ENCODE measurements at places on chromosomes 2 and 18.

DNA sequence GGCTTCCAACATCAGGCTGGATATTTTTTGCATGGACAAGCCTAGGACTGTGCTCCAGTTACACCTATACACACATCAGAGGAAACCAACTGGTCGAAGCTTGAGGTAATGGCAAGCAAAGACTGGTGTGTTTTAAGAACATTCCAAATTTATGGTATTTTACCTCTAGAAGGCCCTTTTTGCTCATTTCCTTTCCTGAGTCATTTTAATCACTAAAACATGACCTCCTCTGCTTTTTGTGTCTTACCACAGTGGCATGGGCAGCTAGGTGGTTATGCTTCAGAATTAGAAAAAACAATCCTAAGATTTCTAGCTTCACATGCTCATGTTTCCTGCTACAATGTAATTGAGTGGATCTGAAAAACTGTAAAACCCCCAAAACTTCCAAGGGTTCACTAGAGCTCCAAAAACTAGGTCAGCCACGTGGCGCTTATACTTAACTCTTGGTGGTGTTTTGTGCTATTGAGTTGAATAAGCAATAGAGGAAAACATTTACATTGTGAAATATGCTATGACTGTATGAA lies 30.6 kb upstream of the CHRNA1 start:
- no peak for DNase-seq

DNA sequence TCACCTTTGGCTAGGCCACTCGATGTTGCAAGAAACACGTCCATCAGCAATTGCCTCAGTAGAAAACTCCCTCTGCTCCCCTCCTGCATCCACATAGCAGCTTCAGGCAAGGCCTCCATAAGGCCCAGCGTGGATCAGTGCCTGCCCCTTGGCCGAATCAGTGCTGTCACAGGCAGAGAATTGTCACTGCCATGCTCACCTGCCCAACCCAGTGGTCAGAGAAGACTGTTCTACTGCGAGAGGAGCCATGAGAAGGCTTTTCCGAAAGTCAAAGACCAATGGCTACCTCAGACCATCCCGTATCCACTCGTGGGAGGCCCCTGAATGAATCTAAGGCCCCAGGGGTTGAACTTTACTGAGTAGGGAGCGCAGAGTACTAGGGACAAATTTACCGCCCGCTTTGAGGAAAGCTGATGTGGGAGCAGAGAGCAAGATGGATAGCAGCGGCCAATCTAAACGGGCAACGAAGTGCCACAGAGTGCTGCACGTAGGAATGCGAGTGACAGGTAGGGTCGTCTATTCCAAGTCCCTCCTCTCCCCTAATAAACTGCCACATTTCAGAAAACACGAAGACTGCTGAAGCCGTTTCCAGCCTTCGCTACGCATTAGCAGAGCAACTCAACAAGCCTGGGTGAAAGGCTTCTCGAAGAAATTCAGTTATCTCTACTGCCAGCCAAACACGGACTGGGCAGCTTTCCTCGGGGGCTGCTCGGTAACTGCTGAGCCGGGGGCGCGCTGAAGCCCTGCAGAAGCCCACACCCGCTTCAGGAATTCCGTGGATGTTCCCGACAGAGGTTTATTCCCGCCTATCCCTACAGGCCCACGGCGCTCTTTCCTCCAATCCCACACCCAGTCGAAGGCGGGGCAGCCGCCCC lies 968 bp upstream of the RALBP1 start:
- DNase-seq = no peak

- no peak for DNase-seq
Observed at GRCh38 chr2:20584045-20584398, 66.9 kb downstream of the HS1BP3 start.

GRCh38 chr2:38551171-38551570 lies 51.6 kb downstream of the HNRNPLL start:
- DNase-seq = no peak

DNA sequence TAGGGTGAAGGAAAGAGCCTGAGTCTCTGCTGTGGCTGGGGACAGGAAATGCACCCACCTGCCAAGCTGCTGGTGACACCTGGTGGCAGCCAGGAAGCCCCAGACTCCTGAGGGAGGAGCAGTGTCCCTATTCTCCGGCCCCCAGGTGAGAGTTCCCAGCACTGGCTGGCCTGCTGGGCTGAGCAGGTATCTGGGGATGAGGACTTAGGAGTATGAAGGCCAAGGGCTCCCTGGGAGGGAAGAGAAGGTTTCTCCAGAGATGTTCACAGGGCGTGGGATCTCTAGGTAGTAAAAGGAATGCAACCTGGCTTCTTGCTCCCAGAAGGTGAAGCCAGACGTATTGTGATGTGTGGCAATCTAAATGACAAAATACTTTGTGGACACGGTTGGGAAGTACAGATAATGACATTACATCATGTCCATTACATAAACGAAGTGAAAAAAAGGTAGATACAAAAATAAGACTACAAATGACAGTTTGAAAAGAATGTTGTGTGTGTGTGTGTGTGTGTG lies 75.8 kb upstream of the SLC1A4 start:
- no peak for DNase-seq

DNA sequence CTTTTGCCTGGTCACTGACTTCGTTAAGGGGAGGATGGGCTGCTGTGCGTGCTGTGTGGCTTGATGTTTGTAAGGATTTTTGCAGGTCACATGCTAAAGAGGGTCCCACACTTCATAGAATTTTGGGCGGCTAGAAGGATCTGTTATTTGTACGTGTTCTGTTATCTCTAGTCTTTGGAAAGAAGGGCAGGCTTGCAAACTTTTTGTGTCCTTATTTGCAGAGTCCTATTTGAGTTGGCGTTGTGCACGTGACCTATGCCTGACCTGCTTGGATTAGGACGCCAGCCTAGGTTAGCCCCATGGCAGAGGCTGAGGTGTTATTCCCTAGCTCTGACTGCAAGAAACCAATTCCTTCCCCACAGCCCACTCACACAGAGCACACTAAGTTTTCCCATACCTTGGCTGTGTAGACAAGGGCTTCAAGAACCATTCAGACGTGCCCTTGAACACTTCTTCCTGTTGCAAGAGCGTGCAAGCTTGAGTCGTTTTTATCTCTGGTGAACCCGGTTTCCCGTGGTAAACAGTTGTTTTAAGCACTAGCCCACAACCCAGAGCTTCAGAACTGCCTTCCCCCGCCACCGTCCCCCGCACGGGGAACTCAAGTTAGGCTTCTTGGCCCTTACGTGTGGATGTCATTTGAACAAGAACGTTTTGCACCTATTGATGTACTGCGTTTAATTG lies 94.6 kb downstream of the LDLRAD4 start:
- DNase-seq = no peak

DNA sequence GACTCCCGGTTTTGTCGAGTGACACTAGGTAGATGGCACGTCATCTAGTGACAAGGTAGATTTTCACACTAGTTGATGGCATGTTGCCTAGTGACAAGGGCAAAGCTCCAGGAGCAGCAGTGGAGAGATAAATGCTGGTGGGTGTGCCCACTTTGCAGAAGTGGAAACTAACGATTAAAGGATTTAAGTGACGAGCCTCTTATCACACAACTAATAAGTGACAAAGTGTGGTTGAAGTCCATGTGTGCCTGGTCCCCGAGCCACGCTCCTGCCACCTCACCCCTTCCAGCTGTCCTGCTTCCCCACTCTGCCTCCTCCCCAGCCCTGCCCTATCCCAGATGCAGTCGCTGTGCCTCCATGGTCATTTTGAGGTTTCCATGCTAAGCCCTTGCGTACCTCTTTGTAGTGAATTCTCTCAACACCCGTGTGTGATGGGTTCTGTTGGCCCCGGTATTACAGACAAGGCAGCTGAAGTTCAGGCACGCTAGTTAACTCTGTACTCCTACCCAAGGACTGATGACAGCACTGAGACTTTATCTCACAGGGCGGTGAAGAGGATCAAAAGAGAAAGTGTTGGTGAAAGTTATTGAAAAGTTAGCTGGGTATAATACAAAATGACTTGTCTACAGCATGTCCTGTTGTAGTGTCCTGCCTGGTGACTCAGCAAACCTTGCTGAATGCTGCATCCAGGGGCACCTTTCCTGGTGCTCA lies 113.4 kb upstream of the GLI2 start:
- no peak for DNase-seq
